ENCODE measurements at places on chromosomes 1 and 21.
A peak's percentile ranks its signal among the peaks of the same experiment; 100 is the strongest.

- DNase-seq, result no peak
Observed at GRCh38 chr1:39779137-39779536, 8.0 kb upstream of the OXCT2 start.

DNA sequence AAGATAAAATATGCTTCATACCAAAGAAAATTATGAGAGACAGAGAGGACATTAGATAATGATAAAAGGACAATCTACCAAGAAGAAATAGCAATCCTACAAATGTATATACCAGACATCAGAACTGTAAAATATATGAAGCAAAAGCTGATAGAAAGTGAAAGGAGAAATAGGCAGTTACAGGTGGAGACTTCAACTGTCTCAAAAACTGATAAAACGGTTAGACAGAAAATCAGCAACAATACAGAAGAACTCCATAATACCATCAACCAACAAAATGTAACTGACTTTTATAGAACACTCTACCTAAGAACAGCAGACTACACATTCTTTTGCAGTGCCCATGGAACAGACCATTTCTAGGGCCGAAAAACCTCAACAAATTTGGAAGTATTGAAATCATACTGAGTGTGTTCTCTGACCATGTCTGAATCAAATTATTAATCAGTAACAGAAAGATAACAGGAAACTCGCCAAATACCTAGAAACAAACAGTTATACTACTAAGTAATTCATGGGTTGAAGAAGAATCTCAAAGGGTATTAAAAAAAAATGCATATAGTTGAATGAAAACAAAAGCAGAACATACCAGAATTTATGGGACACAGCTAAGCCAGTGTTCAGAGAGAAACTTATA, 132.1 kb downstream of the RPS6KC1 start:
- no peak for DNase-seq

GRCh38 chr1:26913754-26914619, at the start of gene NR0B2:
Gene NR0B2 (minus strand): TSS chr1:26913975. CDS start chr1:26913940, 35 bp downstream.
- no peak for DNase-seq

DNA sequence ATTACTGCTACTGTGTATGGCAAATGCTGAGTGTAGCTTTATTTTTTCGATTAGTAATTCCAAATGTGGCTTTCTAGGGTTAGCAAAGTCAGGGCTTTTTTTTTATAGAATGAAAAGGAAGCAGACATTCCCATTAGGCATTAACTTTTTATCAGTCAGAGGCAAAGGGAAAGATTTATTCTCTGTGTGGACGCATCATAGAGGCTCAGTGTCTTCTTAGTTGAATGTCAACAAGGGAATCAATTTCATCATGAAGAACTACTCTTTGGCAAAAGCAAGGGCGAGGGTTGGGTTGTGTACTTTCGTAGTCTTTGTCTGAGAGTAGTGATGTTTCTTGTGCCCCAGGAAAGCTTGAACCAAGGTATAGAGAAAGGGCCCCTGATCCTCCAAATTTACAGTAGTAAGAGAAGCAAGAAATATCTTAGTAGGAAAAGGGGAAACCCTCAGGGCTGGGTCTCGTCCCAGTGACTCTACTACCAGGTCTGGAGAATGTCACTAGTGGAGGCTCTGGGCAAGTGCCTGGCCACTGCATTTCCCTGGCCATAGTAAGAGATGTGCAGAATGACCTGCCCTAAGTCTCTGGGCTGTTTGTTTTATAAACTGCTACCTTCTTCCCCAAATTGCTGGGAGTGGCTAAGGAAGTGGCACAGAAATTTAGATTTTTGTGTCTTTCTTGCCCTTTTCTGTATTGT, 30.0 kb upstream of the MACF1 start:
- DNase-seq, result no peak

GRCh38 chr1:51570063-51570710, 46.7 kb upstream of the OSBPL9 start:
- no peak for DNase-seq

GRCh38 chr1:59819566-59820438, 5.1 kb downstream of the HOOK1 start:
- no peak for DNase-seq

- no peak for DNase-seq
Observed at GRCh38 chr1:209899948-209900347, 38.1 kb upstream of the SYT14 start.

- DNase-seq, result no peak
Observed at GRCh38 chr1:40919475-40920011, 57.4 kb upstream of the CITED4 start.

DNA sequence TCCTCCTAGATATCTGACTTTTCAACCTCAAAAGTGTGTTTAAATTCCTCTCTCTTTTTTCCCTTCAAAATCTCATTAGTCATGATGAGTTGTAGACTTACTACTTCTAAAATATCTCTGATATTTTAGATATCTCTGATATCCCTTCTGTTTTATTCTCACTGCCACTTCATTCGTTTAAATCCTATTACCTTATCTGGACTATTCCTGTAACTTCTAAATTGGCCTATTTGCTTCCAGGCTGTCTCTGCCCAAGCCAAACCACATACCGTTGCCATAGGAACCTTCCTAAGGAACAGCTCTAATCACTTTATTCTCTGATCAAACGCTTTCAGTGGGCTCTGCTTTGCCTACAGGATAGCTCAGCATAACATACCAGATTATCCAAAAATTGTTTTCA, 333.1 kb upstream of the CHRM3 start:
- no peak for DNase-seq

DNA sequence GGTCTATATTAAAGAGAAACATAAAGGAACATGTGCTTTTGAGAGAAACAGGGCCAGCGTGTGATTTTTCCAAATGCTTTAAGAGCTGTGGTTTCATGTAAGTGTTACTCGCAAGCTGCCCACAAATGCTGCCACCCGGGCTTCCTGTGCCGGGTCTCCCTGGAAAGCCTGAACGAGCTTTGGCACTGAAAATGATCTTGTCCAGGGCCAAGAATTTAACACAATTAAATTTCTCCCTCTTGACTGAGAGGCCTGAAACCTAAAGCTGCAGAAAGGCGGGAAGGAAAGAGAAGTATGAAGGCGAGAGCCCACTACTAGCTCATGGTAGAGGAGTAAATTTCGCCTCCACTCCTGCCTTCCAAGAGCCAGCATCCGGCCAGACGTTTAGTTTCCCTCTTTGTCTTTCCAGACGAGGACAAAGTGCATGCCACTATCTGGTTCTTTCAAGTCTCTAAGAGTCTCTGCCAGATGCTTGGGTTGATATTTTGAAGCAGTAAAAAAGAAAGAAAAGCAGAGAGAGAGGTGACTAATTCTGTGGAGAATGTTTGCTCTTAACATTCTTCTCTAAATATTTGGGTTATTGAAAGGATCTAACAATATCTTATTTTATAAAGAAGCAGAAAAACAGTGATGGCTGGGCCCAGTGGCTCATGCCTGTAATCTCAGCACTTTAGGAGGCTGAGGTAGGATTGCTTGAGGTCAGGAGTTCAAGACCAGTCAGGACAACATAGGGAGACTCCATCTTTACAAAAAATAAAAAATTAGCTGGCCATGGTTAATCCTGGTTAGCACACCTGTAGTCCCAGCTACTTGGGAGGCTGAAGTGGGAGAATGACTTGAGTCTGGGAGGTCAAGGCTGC, 100.0 kb upstream of the HNRNPU start:
- peak; percentile 60 for DNase-seq

GRCh38 chr1:222466150-222466865, 81.6 kb downstream of the HHIPL2 start:
- DNase-seq, result no peak

GRCh38 chr1:158604968-158605367, at the start of gene OR10Z1:
Gene OR10Z1 (plus strand): TSS chr1:158605268. CDS start chr1:158606439, 1,171 bp downstream.
- no peak for DNase-seq

DNA sequence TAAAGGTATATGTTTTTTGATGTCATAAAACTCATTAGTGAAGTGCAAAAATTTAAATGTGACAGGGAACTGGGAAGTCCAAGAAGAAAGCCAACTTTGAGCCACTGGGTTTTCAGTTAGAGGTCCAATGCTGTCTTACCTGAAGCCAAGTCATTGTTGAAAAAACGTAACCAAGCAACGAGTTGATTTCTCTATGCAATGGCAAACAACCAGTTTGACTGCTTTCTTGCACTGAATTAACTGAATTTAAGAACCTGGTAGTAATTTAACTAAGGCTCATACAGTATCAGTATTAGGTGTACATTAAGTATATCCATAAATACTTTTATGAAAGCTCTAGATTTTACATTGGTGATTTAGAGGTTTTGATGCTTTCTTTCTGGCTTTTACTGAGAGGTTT, 20.2 kb upstream of the S1PR1 start:
- DNase-seq, result no peak

- no peak for DNase-seq
Observed at GRCh38 chr1:189619682-189620332, 857.9 kb downstream of the BRINP3 start.

DNA sequence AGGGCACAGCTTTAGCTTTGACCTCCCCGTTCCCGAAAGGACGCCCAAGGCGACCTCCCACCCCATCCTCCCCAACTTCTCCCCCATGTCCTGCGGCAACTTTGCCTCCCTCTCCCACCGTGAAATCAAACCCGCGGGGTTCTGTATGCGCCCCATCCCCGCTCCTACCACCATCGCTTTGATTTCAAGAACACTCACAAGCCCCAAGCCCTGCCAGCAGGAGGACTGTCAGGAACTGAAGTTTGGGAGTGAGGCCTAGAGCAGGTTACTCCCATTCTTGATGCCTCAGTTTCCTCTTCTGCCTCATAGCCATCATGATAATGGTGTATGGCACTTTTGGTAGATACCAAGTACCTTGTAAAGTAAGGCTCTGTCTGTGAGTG, 2.3 kb downstream of the PTPRU start:
- DNase-seq, result no peak

DNA sequence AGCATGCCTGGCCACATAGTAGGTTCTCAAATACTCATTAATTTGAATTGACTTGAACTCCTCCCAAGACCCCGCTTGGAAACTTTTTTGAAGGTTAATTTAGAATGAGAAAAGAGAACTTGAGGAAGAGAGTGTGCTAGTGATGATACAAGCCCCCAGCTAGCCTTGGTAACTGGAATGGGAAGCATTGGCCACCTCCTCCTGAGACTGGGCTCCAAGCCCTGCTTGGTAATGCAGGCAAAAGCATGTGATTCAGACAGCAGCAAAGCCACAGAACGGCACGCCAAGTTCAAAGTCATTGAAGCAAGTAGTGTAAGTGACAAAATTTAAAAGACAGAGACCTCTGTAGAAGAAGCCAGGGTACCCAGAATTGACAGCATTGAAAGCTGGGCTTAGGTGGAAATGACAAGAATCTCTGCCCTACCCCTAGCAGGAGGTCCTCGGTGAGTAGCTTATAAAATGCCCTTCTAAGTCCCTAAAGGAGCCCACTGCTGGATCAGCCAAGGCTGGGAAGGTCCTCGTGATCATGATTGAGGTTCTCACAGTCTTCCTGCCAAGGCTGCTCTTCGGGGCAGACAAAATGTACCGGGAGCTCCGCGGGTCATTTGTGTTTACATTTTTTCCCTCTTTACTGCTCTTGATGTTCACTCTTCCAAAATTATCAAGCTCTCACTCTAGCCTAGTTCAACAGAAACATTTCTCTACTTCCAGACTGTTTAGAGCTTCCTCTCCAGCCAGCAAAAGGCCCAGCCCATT, 99.4 kb downstream of the TSEN15 start:
- no peak for DNase-seq

DNA sequence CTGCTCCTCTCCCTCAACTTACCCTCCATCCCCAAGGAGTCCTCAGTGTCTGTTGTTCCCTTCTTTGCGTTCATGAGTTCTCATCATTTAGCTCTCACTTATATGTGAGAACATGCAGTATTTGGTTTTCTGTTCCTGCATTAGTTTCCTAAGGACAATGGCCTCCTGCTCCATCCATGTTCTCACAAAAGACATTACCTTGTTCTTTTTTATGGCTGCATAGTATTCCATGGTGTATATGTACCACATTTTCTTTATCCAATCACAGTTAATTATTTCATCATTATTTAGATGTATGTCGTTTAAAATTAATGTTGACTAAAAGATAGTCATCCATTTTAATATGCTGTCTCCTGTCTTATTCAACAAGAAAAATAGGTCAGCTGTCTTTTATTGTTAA, 134.1 kb downstream of the CRB1 start:
- no peak for DNase-seq

GRCh38 chr1:155531624-155532023, 31.0 kb downstream of the ASH1L start:
- no peak for DNase-seq

GRCh38 chr21:23374155-23374554, 2233.1 kb downstream of the MRPL39 start:
- no peak for DNase-seq

- DNase-seq, result peak; percentile 89
Observed at GRCh38 chr1:89804642-89805237, 16.1 kb upstream of the LRRC8D start.

DNA sequence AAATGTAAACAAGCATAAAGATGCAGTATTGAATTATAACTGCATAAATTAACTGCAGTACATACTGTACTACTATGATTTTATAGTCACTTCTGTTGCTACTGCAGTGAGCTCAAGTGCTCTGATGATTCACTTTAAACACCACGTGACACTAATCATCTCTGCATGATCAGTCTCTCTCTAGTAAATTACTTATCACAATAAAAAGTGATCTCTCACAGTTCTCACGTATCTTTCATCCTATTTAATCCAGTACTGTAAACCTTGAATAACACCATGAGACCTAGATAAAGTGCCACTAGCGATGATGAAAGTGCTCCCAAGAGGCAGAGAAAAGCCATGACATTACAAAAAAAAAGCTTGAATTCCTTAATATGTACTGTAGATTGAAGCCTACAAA, 1242.0 kb downstream of the AMY1C start:
- no peak for DNase-seq

DNA sequence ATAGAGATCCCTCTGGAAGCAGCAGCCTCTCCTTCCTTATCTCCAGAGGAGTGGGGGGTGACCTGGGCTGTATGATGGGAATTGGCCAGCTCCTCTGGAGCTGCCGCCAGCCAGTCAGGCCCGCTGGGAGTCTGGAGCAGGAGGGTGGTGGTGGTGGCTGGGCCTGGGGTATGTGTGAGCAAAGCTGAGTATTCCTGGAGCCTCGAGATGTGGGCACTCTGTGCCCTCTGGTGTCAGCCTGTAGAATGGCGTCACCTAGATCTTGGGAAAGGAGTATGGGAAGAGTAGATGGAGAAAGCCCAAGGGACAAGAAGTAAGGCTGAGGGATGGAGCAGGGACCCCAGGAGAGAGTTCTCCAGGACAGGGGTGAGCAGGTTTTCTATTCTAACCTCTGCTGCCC, 16.0 kb downstream of the VANGL2 start:
- DNase-seq, result no peak

- peak; percentile 82 for DNase-seq
Observed at GRCh38 chr1:46532498-46533178, 18.8 kb downstream of the KNCN start.

- DNase-seq, result no peak
Observed at GRCh38 chr1:162003830-162004215, 19.8 kb downstream of the OLFML2B start.

- DNase-seq, result peak; percentile 67
Observed at GRCh38 chr1:12184008-12184681, 17.4 kb downstream of the TNFRSF1B start.

GRCh38 chr1:233327651-233328141, at the start of gene MAP3K21:
Gene MAP3K21 (plus strand): TSS chr1:233327724. CDS start chr1:233328029, 305 bp downstream.
- peak; percentile 48 for DNase-seq

- no peak for DNase-seq
Observed at GRCh38 chr1:209675565-209676154, 448 bp downstream of the G0S2 start.

GRCh38 chr1:29858646-29859045, 622.3 kb downstream of the PTPRU start:
- no peak for DNase-seq

Data from right forelimb (tissue), 1 donor.